ENCODE measurements at places on chromosomes 4 and X. TPM values are rescaled to one million over a fixed set of nuclear protein-coding genes. Genes with fewer than 3 reads are reported as not detected.

GRCh38 chr4:95537863-95538488 is 10.8 kb downstream of the UNC5C start:
- no peak for DNase-seq

GRCh38 chrX:150844016-150844415 is 54.5 kb downstream of the CD99L2 start:
- DNase-seq: no peak

DNA sequence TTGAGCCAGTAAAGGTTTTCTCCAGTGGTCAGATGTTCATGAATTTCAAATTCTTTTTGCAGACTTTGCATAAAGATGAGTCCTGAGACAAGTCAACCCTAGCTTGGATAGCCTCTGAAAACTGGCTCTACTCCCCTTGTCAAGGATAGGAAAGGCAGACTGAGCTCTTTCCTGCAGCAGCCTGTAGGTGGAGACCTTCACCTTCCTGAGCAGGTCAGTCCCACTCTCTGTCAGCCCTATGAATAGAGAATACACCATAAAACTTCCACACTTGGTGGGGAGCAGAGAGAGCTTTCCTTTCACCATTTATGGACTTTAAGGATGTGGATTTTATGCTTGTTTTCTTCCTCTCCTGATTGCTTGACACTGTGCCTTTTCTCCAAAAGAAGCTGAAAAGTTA is 41.9 kb downstream of the PCDH19 start:
- no peak for DNase-seq

GRCh38 chrX:1778817-1779216 is 164.0 kb downstream of the ASMT start:
- no peak for DNase-seq

DNA sequence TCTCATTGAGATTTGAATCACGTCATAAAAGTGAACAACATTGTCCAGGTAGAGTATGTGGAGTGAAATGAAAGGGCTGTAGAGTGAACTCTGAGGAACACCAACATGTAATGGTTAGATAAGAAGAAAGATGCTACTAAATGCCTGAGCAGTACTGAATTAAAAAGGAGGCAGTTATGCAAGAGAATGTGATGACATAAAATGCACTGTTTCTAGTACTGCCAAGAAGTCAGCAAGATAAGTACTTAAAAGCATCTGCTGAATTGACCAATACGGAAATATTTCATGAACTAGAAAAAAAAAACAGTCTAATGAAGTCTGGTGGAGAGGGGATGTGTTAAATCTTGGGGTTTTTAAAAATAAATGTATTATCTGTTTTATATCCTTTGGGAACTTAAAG is 583.8 kb upstream of the GALNT7 start:
- DNase-seq: no peak

DNA sequence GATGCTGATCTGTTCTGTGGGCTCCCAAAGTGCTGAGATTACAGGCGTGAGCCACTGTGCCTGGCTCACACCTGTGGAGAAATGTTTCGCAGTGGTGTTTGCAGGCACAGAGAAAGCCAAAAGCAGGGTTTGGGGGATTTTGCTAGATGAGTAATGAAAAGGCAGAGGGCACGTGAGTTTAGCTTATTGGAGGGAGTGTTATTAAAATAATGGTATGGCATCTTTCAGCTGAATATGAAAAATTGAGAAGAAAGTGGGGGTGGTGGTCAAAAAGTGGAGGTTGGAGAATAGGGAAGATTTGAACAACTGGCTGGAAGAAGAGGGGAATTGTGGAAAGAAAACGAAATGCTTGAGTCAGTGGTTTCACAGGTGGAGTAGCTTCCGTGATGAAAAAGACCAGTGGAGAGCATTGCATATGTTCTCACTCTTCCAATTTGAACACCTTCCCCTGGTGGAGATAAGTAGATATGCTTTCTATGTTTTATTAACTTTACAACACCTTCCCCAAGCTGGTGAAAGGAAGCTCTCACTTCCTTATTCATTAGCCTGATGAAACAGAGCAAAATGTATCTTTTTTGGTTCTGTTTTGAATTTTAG is 1.1 kb upstream of the CHST7 start:
- no peak for DNase-seq

FRMD7 gene
- not detected for total RNA-seq
